ENCODE measurements at places on chromosomes 11 and 22.

GRCh38 chr11:47907499-47907898 is 59.3 kb upstream of the NUP160 start:
- H3K36me3 ChIP-seq = no peaks in the 10 kb centered on the region
- H3K27ac ChIP-seq = no peak overlapping the region
- H3K4me1 ChIP-seq = no peaks in the 10 kb centered on the region
- H3K27me3 ChIP-seq = no peaks in the 10 kb centered on the region
- H3K4me3 ChIP-seq = no peak overlapping the region
- DNase-seq = no peak

GRCh38 chr11:69344570-69345145 is 50.7 kb downstream of the MYEOV start:
- H3K27me3 ChIP-seq = no peaks in the 10 kb centered on the region
- H3K36me3 ChIP-seq = no peaks in the 10 kb centered on the region
- no peaks in the 10 kb centered on the region for H3K4me1 ChIP-seq
- H3K27ac ChIP-seq = no peak overlapping the region
- H3K4me3 ChIP-seq = no peak overlapping the region

DNA sequence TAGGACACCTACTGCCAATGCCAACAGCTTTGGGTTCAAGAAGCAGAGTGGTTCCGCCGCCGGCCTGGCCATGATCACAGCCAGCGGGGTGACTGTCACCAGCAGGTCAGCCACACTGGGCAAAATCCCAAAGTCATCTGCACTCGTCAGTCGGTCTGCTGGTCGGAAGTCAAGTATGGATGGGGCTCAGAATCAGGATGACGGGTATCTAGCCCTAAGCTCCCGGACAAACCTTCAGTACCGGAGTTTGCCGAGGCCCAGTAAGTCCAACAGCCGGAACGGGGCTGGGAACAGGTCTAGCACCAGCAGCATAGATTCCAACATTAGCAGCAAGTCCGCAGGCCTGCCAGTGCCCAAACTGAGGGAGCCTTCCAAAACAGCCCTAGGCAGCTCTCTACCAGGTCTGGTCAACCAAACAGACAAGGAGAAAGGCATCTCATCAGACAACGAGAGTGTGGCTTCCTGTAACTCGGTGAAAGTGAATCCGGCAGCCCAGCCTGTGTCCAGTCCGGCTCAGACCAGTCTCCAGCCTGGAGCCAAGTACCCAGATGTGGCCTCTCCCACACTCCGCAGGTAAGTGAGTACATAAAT is 115.1 kb downstream of the DBX1 start:
- no peaks in the 10 kb centered on the region for H3K4me1 ChIP-seq
- no peaks in the 10 kb centered on the region for H3K27me3 ChIP-seq

DNA sequence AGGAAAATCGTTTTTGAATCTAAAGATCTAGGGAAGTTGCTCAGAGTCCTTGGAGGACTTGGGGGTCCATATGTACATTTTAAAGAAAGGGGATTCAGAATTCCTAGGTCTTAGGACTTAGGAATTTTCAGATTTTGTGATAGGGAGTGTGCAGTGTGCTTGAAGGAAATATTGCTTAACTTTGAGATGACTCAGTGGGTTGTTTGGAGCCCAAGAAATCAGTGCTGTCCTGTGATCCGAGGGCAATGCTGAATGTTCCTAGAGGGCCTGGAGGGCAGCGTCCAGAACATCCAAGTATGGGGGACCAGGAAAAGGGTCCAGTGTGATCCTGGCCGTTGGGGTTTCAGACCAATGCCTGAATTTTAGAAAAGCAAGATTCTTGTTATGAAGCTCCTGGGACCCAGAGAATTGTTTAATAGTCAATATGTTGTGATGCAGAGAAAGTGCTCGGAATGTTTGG is 3.1 kb upstream of the IGF2 start:
- DNase-seq = no peak
- H3K27me3 ChIP-seq = no peaks in the 10 kb centered on the region
- H3K4me3 ChIP-seq = no peak overlapping the region
- no peaks in the 10 kb centered on the region for H3K36me3 ChIP-seq
- no peak overlapping the region for H3K27ac ChIP-seq
- H3K4me1 ChIP-seq = no peaks in the 10 kb centered on the region

DNA sequence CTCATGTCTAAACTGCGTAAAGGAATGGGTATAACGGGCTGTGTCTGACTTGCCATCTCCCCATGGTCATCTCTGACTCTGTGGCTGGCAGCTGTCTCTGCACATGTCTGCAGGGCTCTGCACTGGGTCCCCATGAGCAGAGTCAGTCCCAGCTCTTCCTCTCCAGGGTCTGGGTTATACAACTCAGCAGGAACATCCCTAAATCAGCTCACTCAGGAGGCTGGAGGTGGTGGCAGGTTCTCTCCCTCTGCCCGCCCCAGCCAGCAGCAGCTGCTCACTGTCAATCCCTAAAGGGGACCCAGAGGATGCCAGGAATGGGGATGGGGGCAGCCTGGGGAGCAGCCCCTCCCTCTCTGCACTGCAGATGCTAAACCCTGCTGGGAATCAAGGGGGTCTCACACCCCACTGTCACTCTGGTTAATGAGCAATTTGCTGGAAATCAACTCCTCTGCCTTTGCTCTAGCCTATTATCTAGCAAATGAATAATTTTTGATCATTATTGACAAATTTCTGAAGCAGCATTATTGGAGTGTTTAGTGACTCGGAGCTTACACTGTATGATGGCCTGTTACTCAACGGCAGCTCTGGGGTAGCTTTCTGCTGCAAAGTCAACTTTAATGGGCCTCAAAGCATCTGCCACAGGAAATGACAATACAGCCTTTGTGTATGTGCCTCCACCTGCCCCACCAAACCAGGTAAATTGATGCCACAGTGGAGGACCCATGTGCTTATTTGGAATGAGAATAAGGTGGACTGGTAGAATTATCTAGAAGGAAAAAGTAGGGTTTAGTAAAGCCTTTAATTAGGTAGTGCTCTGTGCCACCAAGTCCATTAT is 55.7 kb upstream of the SHANK2 start:
- H3K4me1 ChIP-seq = no peaks in the 10 kb centered on the region
- H3K27me3 ChIP-seq = no peaks in the 10 kb centered on the region
- no peaks in the 10 kb centered on the region for H3K36me3 ChIP-seq
- DNase-seq = no peak

- no peaks in the 10 kb centered on the region for H3K27me3 ChIP-seq
- H3K36me3 ChIP-seq = no peaks in the 10 kb centered on the region
- H3K4me3 ChIP-seq = peak within 1 kb of the TSS; percentile 59
Measured at GRCh38 chr11:124762105-124762623, at the start of gene ESAM. Gene ESAM (minus strand): TSS chr11:124762290. CDS start chr11:124762154, 136 bp downstream.

DNA sequence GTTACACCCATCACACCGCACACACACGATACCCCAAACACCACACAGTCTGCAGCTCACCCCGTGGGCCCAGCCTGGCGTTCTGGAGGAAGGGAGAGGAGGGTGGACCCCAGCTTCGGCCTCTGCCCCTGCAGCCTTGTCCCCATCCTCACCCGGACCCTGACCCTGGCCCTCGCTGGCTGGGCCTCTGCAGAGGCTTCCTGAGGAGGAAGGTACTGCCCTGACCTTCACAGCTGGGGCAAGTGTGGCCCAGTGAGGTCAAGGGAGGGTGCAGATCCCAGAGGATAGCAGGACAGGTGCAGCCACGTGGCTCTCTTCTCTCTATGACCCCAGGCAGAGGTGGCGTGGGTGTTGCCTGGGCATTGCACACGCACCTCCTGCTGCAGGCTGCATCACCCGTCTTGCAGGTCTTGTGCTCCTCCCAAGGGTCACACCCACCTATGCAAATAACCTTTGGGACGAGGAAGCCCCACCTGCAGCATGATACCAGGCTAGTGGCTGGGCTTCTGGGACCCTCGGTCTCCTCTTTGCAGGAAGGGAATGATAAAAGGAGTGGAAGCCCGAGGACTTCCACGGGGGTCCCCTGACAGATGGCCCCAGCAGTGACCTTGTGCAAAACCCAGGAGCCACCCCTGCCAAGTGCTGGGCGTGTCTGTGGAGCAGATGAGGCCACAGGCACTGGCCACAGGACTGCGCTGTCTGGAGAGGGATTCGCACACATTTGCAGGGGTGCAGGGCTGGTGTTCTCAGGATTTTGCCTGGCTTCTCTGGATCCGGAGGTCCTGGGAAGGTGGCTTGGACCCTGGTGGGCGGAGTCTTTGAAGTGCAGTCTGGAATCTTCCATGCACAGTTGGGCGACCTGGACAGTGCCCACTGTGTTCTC is 1241.5 kb downstream of the BRD1 start:
- no peaks in the 10 kb centered on the region for H3K27me3 ChIP-seq
- peak; percentile 79 for DNase-seq
- H3K27ac ChIP-seq = no peak overlapping the region
- peak overlapping the region; percentile 14 for H3K4me3 ChIP-seq

DNA sequence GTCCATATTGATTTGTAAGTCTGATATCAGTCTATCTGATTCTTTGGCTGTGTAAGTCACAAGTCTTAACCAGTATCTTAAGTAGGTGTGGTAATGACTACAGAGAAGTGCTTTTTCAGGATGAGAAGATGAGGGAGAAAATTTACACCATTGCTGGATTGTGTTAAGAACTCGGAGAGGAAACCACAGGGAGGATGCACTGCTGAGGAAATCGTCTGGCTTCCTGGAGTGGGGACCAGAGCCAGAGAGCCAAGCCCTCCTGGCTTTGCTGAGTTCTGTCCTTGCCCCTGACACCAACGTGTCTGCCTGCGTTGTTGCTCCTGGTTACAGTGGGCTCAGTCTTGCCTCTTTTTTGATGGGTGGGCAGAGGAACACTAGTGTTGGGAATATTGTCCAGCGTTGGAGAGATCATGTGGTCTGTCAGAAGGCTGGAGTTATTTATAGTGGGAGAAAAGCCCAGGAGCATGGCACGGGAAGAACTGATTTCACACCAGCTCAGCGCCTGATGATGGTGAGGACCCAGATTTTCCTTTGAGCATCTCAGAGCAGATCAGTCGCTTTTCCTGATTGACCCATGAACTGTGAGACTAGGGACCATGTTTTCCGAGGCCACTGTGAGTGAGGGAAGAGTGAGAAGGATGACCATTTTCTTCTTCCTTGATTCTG is 29.6 kb downstream of the MARK2 start:
- H3K27me3 ChIP-seq = no peaks in the 10 kb centered on the region
- peaks cover 3% of the 10 kb centered on the region for H3K4me1 ChIP-seq
- no peak overlapping the region for H3K4me3 ChIP-seq
- no peak overlapping the region for H3K27ac ChIP-seq
- DNase-seq = no peak

- H3K27me3 ChIP-seq = no peaks in the 10 kb centered on the region
- peaks cover 6% of the 10 kb centered on the region for H3K4me1 ChIP-seq
- DNase-seq = peak; percentile 86
- no peak overlapping the region for H3K27ac ChIP-seq
Measured at GRCh38 chr11:74453373-74453975, 13.9 kb downstream of the KCNE3 start.

GRCh38 chr22:28802595-28803123 is 2.3 kb upstream of the XBP1 start:
- peaks cover 4% of the 10 kb centered on the region for H3K36me3 ChIP-seq
- no peaks in the 10 kb centered on the region for H3K27me3 ChIP-seq
- peak; percentile 54 for DNase-seq
- peak overlapping the region; percentile 62 for H3K27ac ChIP-seq

DNA sequence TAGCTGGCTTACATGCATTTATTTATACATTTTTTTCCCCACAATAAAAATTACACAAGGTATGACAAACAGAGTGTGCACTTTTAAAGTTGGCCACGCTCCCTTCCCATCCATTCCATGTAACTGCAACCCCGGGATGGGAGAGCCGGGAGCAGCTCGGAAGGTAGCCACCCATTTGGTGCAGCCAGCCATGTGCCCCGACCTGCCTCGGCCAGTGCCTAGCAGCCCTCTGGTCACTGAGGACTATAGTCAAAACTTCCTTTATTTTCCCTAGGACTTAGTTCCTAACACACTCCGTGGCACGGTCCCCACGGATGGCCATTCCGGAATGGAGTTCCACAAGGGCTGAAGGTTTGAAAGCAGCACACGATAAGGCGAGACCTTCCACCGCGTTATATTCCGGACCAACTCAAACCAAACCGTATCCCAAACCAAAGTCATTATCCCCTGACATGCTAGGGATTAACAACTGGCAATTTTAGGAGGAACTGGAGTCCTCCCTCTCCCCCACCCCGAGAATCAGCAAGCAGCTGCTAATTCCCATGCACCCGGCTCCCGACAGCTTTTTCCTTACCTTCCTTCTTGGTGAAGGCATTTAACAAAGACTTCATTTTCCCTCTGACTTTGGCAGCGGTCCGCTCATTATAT is 426.4 kb downstream of the SHANK2 start:
- no peaks in the 10 kb centered on the region for H3K36me3 ChIP-seq
- no peaks in the 10 kb centered on the region for H3K27me3 ChIP-seq
- no peak overlapping the region for H3K27ac ChIP-seq
- no peak overlapping the region for H3K4me3 ChIP-seq
- no peaks in the 10 kb centered on the region for H3K4me1 ChIP-seq

DNA sequence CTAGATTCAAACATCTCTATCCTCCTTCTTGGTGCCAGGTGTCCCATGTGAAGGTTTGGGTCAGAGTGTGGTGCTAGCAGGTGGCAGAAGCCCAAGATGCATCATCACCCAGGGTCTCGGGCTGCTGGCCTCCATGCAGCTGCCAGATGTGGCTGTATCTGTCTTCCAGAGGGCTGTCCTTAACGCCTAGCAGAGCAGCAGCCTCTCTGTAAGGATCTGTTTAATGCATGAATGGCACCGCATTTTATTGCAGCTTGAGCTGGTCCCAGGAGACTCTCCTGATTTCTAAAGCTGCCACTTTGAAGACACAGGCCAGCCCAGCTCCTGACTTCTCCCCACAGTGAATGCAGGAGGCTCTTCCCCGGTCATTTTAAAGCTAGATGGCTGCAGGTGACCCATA is 26.3 kb downstream of the SLC1A2 start:
- no peaks in the 10 kb centered on the region for H3K36me3 ChIP-seq
- no peak overlapping the region for H3K4me3 ChIP-seq
- peaks cover 29% of the 10 kb centered on the region for H3K4me1 ChIP-seq
- H3K27me3 ChIP-seq = no peaks in the 10 kb centered on the region
- no peak overlapping the region for H3K27ac ChIP-seq

DNA sequence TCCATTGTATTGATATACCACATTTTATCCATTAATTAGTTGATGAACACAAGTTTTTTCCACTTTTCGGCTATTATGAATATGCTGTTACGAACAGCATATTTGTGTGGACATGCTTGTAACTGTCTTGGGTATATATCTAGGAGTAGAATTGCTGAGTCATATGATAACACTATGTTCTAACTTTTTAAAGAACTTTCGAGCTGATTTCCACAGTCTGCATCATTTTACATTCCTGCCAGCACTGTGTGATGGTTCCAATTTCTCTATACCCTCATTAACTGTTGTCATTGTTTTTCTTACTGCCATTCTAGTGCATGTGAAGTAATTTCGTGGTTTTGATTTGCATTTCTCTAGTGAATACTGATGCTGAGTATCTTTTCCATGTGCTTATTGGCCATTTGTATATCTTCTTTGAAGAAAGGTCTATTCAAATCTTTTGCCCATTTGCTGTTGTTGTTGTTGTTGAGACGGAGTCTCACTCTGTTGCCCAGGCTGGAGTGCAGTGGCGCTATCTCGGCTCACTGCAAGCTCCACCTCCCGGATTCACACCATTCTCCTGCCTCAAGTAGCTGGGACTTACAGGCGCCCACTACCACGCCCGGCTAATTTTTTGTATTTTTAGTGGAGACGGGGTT is 7.4 kb upstream of the RCE1 start:
- peak; percentile 51 for DNase-seq
- H3K36me3 ChIP-seq = 0 out of 2 replicates have a peak, but pooled peaks cover 7% of the 10 kb centered on the region
- H3K27ac ChIP-seq = peak overlapping the region; percentile 53
- no peak overlapping the region for H3K4me3 ChIP-seq
- peaks cover 31% of the 10 kb centered on the region for H3K4me1 ChIP-seq

- no peak overlapping the region for H3K27ac ChIP-seq
- H3K4me3 ChIP-seq = no peak overlapping the region
- H3K36me3 ChIP-seq = no peaks in the 10 kb centered on the region
- no peaks in the 10 kb centered on the region for H3K27me3 ChIP-seq
- DNase-seq = no peak
Measured at GRCh38 chr22:35592418-35592967, 24.6 kb downstream of the MB start.

Data from Karpas-422 (cell line).